Tibial artery (tissue), 4 donors: ENCODE measurements at places on chromosomes 13 and 19.

GRCh38 chr19:2274931-2275535 lies 6.9 kb downstream of the PEAK3 start:
- no peak for DNase-seq

DNA sequence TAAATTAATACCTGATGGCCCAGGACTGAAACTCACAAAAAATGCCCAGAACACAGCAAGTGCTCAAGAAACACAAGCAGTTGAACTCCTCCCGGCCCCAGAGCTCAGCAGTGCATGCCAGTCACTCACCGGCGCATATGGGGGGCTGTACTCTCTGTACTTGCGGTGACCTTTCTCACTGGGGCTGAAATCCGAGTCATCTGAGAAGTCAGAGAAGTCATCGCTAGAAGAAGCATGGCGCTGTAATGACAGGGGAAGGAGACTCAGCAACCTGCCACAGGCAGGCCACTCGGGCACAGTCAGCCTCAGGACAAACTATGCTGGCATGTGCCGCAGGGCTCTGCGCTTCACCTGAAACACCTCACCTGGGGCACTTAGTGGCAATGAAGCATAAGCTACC lies 19.7 kb downstream of the ZC3H4 start:
- DNase-seq, result no peak

GRCh38 chr19:35787227-35787799 lies 11.9 kb downstream of the ARHGAP33 start:
- DNase-seq, result no peak

DNA sequence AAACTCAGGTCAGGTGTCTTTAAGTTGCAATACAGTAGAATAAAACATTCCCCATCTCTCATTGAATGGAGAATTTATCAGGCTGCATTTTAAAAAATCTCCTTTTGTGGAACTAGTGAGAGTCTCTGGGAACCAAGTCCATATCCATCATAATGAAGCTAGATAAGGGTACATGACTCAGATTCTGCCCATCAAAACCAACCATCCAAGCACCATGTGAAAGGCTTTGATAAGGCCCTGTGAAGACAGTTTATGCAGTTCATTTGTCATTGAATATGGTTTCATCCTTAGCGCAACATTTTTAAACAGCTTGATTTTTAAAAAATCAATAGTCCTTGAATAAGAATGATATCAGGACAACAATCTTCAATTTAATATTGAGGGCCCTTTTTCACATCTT lies 56.3 kb upstream of the DIAPH3 start:
- no peak for DNase-seq

GRCh38 chr19:47663911-47664771 lies 49.1 kb upstream of the EHD2 start:
- peak; percentile 87 for DNase-seq

DNA sequence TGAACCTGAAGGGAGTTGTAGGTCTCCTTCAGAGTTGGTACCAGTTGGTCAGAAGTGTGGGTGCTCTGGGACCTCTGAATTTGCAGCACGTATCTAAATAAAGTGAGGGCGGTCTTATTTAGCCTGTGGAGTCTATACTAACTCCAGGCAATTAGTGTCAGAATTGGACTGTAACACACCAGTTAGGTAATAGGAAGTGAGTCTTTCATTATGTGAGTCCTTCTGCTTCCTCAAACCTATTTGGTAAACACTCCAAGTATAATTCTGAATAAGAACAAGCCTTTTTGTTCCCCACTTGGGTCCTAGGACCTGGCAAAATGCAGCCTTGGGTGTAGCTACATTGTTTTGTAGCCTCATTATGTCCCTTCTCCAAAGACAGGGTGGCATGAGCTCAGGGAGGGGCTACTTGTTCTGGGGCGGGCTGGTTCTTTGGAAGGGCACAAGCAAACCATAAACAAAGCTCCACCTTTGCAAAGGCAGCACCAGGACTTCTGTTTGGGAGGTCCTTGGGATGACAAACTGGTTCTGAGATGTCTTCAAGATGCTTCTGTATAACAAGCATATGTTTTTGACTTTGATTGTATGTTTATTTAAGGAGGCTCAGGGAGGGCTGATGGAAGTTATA lies 418.0 kb downstream of the ZNF536 start:
- no peak for DNase-seq
